ENCODE measurements at places on chromosomes 7 and 10. TPM values are rescaled to one million over a fixed set of nuclear protein-coding genes. Genes with fewer than 3 reads are reported as not detected.

AKR1C8 gene
- total RNA-seq, result 0.30 TPM

- no peak for DNase-seq
These were observed 9.0 kb downstream of the SCART1 start for GRCh38 chr10:133462512-133463305.

ERVW-1 gene
- not detected for total RNA-seq

GRCh38 chr10:128557149-128557710, 431.0 kb upstream of the MKI67 start:
- DNase-seq, result no peak

- no peak for DNase-seq
These were observed 150.2 kb upstream of the AKR1E2 start for GRCh38 chr10:4675808-4676207.

- no peak for DNase-seq
These were observed 63.7 kb upstream of the APBB1IP start for GRCh38 chr10:26374426-26374825.

DNA sequence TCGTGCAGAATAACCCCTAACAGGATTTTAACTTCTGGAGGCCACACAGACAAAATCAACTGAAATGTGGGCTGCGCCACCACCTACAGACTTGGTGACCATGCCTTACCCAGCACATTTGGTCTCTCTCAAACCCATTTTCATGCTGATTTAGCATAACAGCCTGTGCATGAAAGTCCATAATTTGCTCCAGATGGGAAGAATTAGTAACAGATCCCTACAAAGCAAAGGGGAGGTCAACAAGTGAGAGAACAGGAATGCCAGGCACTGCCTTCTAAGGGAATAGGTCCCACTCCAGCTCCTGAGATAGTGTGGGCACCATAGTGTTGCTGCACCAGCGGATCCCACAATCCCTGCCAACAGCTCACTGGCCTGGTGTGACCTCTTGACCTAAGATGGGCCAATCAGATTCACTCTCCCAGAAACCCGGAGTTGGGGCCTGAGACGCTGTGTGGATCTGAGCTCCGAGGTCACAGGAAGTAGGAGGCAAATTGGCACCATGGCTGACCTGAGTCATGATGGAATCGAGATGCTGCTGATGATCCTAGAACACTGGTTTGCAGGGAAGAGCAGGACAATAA, 32.4 kb downstream of the SLIT1 start:
- no peak for DNase-seq

DNA sequence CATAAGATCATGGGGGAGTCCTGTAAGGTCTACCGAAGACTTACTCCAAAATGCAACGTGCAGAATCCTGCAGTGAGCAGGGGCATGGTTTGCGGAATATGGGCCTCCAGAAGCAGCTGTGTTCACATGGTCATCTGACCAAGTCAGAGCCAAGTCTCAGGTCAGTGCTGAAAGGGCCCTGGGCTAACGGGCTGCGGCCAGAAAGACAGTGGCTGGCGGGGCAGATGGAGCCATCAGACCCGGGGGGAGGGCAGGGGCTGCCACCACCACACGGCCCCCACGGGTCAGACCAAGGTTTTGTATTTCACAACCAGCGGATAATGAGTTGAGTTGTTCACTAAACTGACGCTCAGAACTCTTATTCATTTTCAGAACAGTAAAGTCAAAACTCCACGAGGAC, 522.3 kb downstream of the PTPRN2 start:
- peak; percentile 23 for DNase-seq

- no peak for DNase-seq
These were observed 577 bp downstream of the LRRC18 start for GRCh38 chr10:48938990-48939536.

DNA sequence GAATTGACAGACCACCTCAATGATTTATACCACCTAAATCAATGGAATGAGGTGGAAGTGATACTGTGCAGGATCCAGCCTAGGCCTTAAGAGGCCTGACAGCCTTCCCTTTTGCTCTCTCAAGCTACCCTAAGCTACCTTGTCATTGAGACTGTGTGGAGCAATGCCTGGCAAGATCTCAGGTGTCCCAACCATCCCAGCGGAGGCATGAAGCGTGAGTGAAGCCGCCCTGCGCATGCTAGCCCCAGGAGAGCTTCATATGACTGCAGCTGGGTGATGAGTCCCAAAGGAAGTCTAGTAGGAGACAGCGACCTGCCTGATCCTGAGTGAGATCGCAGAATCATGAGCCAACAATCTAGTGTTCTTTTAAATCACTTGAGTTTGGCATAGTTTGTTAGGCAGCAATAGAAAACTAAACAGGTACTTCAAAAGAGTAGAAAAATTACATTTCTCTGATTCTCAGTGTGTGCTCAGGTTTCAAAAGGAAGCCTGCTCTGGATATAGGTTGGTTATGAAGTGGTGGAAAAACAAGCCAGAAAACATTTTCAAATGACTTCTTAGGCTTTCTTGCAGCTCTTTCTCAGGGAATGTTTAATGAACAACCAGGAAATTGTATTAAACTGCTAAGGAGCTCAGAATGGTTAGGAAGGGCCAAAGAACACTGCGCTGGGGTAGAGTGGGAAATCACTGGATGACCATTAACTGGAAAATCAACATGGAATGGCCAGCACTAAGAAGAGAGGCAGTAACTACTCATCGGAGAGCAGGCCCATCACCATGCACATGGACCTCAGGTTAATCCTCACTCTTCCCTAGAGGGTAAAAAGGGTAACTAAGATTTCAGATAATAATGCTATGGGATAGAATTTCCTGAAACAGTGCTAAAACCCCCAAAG, 535.2 kb downstream of the PHTF2 start:
- no peak for DNase-seq

- DNase-seq, result no peak
These were observed 75.1 kb upstream of the SP4 start for GRCh38 chr7:21352540-21353387.

GRCh38 chr7:130721486-130722277, 12.3 kb downstream of the KLF14 start:
- peak; percentile 85 for DNase-seq

DNA sequence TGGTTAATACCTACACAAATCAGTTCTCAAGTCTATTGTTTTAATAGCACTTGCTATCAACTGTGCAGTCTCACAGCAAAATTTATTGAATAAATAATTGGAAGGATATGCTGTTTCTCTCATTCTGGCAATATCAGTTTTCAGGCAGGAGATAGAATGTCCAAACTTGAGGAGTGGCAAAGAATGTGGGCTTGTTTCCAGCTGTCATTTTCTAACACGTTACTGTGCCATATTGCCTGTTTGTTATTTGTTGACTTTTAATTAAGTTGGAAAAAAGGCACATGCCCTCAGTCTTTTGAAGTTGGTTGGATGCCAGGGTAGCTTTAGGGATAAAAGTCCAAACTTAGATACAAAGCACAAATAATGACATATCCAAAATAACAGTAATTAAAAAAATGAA, 52.2 kb downstream of the MAGI2 start:
- no peak for DNase-seq

PTCD1 gene
- 6.0 TPM for total RNA-seq

GRCh38 chr7:2926120-2926895, 82.2 kb upstream of the GNA12 start:
- peak; percentile 62 for DNase-seq

CALHM1 gene
- not detected for total RNA-seq

CTNNA3 gene
- 8.8 TPM for total RNA-seq

GRCh38 chr10:33215635-33216034, 118.8 kb downstream of the NRP1 start:
- DNase-seq, result no peak

DNA sequence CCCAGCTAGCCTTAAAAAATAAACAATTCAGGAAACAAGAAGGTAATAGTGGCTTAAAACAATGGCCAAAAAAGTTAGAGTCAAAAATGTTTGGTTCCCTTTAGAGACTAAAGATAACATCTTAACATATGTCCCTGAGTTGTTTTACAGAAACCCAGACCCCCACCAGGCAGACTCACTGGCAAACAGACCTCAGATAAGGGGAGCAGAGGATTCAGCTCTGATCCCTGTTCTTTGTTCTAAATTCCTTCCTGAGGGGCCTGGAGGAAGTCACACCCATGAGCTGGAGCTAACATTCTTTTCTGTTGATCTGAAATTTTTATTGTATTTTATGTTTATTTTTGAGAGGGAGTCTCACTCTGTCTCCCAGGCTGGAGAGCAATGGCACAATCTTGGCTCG, 247.2 kb downstream of the USP6NL start:
- DNase-seq, result no peak

DNA sequence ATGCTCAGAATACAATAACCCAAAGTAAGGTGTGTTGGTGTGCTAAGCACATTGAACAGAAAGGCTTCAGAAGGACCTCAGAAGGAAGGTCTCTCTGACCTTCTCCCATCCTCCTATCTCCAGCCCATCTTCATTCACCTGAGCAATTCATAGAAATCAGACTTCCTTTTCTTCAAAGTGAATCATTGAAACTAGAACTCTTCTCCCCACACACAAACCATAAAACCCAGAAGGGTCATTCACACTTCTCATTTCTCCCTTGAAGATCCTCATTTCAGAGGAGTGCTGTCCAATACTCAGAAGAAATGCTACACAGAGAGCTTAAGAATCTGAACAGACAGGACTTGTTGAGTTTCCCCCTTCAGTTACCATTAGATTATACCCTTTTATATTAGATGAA, 89.5 kb downstream of the VWDE start:
- no peak for DNase-seq

GRCh38 chr10:52479567-52479966, 165.5 kb downstream of the DKK1 start:
- no peak for DNase-seq

DNA sequence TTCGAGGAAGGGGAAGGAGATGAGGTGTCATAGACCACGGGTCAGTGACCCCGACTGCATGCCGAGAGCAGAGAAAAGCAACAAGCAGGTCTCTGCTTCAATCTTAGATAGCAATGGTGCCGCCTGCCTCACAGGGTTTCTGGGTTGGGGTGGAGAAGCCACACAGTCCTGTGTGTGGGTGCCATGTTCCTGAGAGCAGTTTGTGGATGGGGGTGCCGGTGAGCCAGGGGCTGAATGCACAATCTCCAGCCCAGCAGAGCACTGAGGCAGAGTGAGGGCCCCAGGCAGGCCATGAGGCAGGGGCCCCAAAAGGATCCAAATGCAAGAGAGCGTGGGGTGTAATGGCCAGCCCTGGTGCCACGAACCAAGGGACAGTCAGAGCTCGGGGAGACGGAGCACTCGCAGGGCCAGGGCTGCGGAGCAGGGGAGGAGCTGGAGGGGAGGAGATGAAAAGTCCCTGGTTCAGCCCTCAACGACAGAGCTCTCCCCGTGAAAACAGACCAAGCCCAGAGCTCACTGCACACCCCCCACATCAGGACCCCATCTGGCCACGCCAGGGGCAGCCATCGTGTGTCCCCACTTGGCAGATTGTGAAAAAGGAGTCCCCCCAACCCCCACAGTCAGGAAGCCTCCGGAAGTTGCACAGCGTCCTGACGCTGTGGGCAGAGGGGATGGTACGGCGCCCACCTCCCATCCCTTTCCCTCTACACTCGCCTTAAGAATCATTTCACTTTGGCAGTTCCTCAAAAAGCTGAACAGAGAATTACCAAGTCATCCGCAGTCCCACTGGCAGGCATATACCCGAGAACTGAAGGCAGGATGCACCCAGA, 19.9 kb downstream of the WDR86 start:
- DNase-seq, result no peak

GRCh38 chr7:133550145-133550544, 297.3 kb downstream of the EXOC4 start:
- DNase-seq, result no peak
